ENCODE measurements at places on chromosomes 3 and 15.

DNA sequence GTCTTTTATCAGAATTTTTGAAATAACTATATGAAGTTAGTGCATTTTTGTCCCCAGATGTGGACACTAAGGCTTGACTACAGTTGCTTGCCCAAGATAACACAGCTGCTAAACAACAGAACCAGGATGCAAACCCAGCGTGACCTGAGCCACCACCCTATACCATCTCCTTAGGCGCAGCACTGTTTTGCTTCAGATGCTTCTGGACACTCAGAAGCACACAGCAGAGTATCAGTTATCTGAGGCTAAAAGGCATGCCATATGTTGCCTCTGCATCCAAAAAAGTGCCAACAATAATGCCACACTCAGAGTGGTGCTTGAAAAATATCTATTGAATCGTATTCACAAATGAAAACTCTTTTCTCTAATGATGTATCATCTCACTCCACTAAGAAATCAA, 24.5 kb downstream of the KCNMB2 start:
- H3K27ac ChIP-seq, result no peak overlapping the region
- DNase-seq, result no peak
- H3K4me1 ChIP-seq, result no peaks in the 10 kb centered on the region
- H3K4me3 ChIP-seq, result no peak overlapping the region

- H3K27ac ChIP-seq, result no peak overlapping the region
- DNase-seq, result no peak
- H3K36me3 ChIP-seq, result no peaks in the 10 kb centered on the region
- no peaks in the 10 kb centered on the region for H3K4me1 ChIP-seq
- H3K4me3 ChIP-seq, result no peak overlapping the region
Measured at GRCh38 chr3:5974630-5975322, 787.3 kb downstream of the EDEM1 start.

DNA sequence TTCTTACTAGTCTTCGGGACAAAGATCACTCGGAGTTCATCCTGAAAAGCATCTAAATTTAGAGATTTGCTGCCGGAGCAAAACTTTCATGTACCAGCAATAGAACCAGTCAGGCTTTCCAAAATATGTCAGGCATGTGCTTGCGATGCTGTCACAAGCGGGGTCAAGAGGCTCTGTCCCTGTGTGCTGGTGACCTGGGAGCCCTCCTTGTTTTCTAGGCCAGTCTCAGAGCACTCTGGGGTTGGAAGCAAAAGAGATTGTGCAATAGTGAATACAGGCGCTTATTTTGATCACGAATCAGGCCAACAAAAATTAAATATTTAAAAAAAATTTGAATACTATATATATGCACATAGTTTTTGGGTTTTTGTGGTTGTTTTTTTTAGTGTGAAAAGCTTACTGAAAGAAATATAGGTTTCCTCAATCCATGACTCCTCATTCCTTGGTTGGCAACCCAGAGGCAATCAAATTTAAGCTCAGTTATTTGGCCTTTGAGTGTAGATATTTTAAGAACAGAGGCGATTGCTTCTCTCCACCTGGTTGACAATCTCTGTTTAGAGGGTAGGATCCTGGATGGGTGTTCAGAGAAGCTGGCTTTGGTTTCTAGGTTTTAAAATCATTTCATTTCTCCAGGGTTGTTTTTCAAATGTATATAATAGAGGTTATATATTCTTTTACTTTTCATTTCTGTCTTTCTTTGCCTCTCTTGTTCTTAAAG, 8.4 kb upstream of the KLHL24 start:
- H3K4me3 ChIP-seq, result no peak overlapping the region
- no peaks in the 10 kb centered on the region for H3K4me1 ChIP-seq
- no peaks in the 10 kb centered on the region for H3K36me3 ChIP-seq
- H3K27me3 ChIP-seq, result no peaks in the 10 kb centered on the region
- no peak for DNase-seq
- H3K27ac ChIP-seq, result no peak overlapping the region

GRCh38 chr3:30776186-30776815, 118.2 kb downstream of the GADL1 start:
- H3K4me3 ChIP-seq, result no peak overlapping the region
- H3K27ac ChIP-seq, result no peak overlapping the region
- H3K27me3 ChIP-seq, result peaks cover 8% of the 10 kb centered on the region
- no peak for DNase-seq
- no peaks in the 10 kb centered on the region for H3K4me1 ChIP-seq
- no peaks in the 10 kb centered on the region for H3K36me3 ChIP-seq

DNA sequence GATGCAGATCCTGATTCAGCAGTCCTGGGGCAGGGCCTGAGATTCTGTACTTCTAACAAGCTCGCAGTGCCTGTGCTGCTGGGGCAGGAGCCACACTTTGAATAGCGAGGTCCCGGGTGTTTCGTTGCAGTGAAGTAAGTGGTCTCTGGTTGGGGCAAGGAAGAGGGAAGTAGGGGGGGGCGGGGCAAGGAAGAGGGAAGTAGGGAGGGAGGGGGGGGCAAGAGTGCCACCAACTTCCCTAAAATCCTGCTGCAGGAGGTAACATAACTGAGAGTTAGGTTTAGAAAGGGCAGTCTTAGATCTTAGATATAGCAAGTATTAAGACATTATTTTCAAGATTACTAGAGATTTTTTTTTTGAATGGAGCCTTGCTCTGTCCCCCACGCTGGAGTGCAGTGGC, 35.5 kb downstream of the CRTAP start:
- H3K4me3 ChIP-seq, result no peak overlapping the region
- peaks cover 23% of the 10 kb centered on the region for H3K27me3 ChIP-seq
- no peaks in the 10 kb centered on the region for H3K36me3 ChIP-seq
- DNase-seq, result no peak
- H3K4me1 ChIP-seq, result no peaks in the 10 kb centered on the region
- no peak overlapping the region for H3K27ac ChIP-seq

GRCh38 chr3:157231071-157231470, 71.1 kb upstream of the CCNL1 start:
- no peak overlapping the region for H3K4me3 ChIP-seq
- H3K27me3 ChIP-seq, result peaks cover 4% of the 10 kb centered on the region
- peaks cover 1% of the 10 kb centered on the region for H3K4me1 ChIP-seq
- peaks cover 5% of the 10 kb centered on the region for H3K36me3 ChIP-seq
- H3K27ac ChIP-seq, result no peak overlapping the region

DNA sequence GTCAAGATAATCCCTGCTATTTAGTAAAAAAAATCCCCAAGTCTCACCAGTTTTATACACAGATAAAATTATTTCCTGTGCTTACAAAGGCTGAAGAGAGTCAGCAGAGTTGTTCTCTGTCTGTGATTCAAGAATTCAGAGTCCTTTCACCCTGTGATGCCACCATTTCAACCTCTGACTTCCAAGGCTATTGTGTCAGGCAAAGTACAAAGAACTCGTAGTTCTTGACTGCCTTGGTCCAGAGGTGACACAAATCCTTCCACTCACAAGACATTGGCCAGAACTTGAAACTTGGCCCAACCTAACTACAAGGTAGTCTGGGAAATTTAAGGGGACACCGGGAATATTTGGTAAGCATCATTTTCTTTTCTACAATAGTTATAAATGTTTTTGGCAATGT, 34.9 kb upstream of the CMC1 start:
- peaks cover 18% of the 10 kb centered on the region for H3K4me1 ChIP-seq
- DNase-seq, result no peak
- no peak overlapping the region for H3K4me3 ChIP-seq
- H3K36me3 ChIP-seq, result no peaks in the 10 kb centered on the region

GRCh38 chr15:74997141-74997540, 1.8 kb downstream of the SCAMP5 start:
- H3K36me3 ChIP-seq, result peaks cover 5% of the 10 kb centered on the region
- DNase-seq, result no peak
- no peak overlapping the region for H3K4me3 ChIP-seq
- no peak overlapping the region for H3K27ac ChIP-seq
- H3K4me1 ChIP-seq, result peaks cover 18% of the 10 kb centered on the region

DNA sequence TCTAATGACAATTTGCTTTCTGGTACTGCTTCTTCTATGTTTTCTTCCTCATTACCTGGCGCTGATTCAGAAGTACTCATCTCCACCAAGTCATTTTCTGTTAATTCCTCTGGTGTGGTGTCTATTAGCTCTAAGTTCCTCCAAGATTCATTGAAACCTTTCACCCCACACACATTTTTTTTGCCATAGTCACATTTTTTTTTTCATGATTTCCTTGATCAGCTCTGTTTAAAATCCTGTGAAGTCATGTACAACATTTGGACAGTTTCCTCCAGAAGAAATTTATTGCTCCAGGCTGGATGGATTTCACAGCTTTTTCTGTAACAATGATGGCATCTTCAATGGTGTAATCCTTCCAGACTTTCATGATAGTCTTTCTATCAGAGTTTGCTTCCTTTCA, 243.2 kb upstream of the VEPH1 start:
- no peaks in the 10 kb centered on the region for H3K36me3 ChIP-seq
- no peak overlapping the region for H3K4me3 ChIP-seq
- H3K27me3 ChIP-seq, result peaks cover 3% of the 10 kb centered on the region
- no peak overlapping the region for H3K27ac ChIP-seq

DNA sequence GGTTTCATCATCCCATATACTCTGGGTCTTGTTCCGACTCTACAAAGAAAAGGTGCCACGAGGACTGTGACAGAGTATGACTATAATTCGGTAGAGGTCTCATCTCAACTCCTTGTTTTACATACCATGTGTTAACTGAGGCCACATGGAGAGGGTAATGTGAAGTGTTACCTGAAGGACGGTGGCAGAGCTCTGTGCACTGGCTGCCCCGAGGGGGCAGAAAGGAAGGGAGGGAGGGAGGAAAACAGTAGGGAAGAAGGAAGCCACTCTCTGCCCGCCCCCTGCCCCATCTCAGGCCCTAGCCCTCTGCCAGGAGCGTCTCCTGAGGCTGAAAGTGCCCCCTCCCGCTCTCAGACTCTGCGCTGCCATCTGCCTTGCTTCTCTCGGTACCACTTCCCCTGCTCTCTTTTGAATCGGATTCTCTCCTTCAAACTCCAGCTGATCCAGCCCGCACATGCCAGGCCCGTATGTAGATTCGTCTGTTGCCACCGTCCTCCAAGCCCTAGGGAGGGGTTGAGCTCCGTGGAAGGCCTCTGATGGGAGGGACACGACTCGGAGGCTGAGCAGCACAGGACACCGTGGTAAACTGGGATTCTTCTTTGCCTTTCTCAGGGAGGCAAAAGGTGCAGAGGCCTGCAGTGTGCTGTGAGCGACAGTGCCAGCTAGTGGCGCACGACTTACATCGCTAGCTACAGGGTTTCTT, 70.5 kb upstream of the ATP10A start:
- DNase-seq, result peak; percentile 53
- H3K36me3 ChIP-seq, result peaks cover 15% of the 10 kb centered on the region
- no peaks in the 10 kb centered on the region for H3K27me3 ChIP-seq
- peak overlapping the region; percentile 93 for H3K4me3 ChIP-seq
- H3K27ac ChIP-seq, result peak overlapping the region; percentile 84
- H3K4me1 ChIP-seq, result peaks cover 10% of the 10 kb centered on the region

DNA sequence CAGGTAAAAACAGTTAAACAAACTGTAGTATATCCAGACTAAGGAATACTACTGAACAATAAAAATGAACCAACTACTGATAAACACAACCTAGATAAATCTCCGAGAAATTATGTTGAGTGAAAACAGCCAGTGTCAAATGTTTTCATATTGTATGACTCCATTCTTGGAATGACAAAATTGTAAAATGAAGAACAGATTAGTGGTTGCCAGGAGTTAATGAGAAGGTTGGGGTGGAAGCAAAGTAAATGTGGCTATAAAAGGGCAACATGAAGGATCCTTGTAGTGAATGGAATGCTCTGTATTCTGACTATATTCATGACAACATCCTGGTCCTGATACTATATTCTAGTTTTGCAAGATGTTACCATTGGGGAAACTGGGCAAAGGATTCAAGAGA, 27.5 kb upstream of the ACKR4 start:
- H3K27me3 ChIP-seq, result no peaks in the 10 kb centered on the region
- H3K4me3 ChIP-seq, result no peak overlapping the region
- no peaks in the 10 kb centered on the region for H3K4me1 ChIP-seq
- DNase-seq, result no peak
- no peaks in the 10 kb centered on the region for H3K36me3 ChIP-seq

GRCh38 chr3:54951405-54951804, 23.5 kb upstream of the LRTM1 start:
- no peaks in the 10 kb centered on the region for H3K4me1 ChIP-seq
- H3K27me3 ChIP-seq, result no peaks in the 10 kb centered on the region
- H3K36me3 ChIP-seq, result no peaks in the 10 kb centered on the region
- DNase-seq, result no peak
- no peak overlapping the region for H3K4me3 ChIP-seq

- H3K4me3 ChIP-seq, result no peak overlapping the region
- no peak overlapping the region for H3K27ac ChIP-seq
Measured at GRCh38 chr3:195184716-195185421, 86.1 kb downstream of the XXYLT1 start.

DNA sequence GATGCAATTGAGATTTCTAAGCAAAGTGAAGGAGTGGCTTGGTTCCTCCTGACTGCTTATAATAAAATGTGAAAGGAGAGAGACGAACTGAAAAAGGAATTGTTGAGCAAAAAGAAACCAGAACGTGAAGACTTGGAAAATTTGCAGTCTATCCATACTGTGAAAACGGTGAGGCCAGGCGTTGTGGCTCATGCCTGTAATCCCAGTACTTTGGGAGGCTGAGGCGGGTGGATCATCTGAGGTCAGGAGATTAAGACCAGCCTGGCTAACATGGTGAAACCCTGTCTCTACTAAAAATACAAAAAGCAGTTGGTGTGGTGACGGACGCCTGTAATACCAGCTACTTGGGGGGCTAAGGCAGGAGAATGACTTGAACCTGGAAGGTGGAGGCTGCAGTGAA, 56.7 kb upstream of the TSPAN3 start:
- H3K4me3 ChIP-seq, result no peak overlapping the region
- H3K36me3 ChIP-seq, result peaks cover 3% of the 10 kb centered on the region
- DNase-seq, result no peak
- no peak overlapping the region for H3K27ac ChIP-seq

DNA sequence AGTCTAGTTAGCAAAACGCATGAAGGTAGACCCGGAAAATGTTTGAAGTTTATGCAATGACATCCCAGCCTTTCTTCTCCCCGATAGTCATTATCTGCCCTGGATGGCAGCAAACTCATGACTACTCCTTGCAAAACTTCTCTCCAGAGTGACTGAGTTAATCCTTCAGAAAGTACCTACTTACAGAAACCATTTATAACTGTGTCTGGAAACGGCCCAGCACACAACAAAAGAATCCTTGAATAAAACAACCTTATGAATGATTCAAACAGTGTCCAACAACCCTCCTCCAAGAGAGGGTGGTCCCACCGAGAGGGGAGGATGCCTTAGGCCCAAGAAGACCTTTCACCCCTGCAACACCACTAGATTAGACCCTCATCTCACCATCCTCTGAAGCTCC, 14.2 kb downstream of the ST8SIA2 start:
- no peaks in the 10 kb centered on the region for H3K36me3 ChIP-seq
- DNase-seq, result no peak
- H3K4me3 ChIP-seq, result no peak overlapping the region
- H3K27ac ChIP-seq, result no peak overlapping the region
- peaks cover 36% of the 10 kb centered on the region for H3K27me3 ChIP-seq
- H3K4me1 ChIP-seq, result no peaks in the 10 kb centered on the region

GRCh38 chr3:136074546-136075170, 109.1 kb downstream of the PPP2R3A start:
- no peaks in the 10 kb centered on the region for H3K36me3 ChIP-seq
- H3K27ac ChIP-seq, result no peak overlapping the region
- H3K4me1 ChIP-seq, result no peaks in the 10 kb centered on the region

- peak overlapping the region; percentile 88 for H3K4me3 ChIP-seq
- H3K4me1 ChIP-seq, result peaks cover 14% of the 10 kb centered on the region
- H3K27me3 ChIP-seq, result no peaks in the 10 kb centered on the region
- DNase-seq, result peak; percentile 95
- no peaks in the 10 kb centered on the region for H3K36me3 ChIP-seq
- H3K27ac ChIP-seq, result peak overlapping the region; percentile 83
Measured at GRCh38 chr3:50365080-50365841, 5.9 kb upstream of the TMEM115 start.
